ENCODE measurements at places on chromosomes 7 and 10.

DNA sequence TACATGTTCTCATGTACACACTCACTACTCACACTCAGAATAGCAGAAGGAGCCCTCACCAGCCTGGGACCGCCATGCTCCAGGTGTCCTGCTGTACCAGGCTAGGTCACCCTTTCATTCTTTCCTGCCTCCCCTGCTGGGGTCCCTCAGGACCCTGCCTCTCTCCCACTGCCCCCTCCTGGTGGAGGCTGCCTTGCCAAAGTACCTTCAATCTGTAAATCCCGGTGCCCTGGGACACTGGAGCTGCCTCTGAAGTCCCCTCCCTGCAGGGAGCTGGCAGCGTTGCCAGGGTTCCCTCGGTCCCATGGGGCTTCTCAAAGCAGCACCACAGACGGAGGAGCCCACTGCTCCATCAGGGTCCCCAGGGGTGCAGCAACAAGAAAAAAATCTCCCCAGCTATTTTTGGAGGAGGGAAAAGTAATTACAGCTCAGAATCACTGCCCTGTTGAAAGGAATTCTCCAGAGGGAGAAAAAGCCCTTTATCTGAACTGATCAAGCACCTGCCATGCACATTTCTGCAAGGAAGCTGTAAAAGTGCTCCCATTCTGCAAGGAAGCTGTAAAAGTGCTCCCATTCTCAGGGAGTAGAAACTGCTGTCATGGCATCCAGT, 259.9 kb downstream of the PTPRN2 start:
- DNase-seq = no peak

- peak; percentile 61 for DNase-seq
Observed at GRCh38 chr7:131602994-131603372, 46.6 kb upstream of the PODXL start.

DNA sequence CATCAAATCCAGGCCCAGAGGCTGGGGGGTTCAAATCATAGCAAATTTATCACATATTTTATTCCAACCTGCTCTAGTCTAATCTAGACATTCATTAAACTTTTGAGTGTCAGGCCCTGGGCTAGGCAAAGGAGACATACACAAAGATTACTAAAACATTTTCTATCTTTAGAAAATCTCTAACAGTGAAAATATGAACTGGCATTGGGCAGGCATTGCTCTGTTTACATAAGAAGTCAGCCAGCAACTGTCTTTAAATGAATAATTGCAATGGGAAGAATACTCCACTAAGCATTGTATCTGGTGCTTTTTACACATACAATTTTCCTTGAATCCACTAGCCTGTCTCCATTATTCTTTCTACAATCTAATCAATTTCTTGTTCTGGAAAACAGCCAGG, 222.5 kb upstream of the LRRN3 start:
- no peak for DNase-seq

DNA sequence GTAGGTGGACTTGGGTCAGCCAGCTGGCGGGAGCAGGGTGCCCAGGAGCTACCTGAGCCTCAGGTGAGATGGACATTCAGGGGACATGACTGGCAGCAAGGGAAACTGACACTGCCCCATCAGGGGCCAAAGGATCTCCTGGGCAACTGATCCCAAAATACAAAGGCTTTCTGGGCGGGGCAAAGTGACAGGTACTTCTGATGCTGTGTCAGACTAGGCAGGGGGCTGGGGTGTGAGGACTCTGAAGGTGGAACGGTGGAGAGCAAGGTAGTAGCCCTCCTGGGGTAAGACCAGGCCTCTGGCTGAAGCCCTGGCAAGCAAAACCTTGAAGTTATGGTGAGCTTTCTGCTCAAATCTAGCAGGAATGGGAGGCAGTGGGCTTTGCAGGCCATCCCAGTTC, 4.4 kb downstream of the OPN4 start:
- DNase-seq = no peak

- no peak for DNase-seq
Observed at GRCh38 chr7:136194878-136195277, 217.7 kb upstream of the MTPN start.

GRCh38 chr10:109992485-109992884, 15.3 kb upstream of the ADD3 start:
- DNase-seq = no peak

DNA sequence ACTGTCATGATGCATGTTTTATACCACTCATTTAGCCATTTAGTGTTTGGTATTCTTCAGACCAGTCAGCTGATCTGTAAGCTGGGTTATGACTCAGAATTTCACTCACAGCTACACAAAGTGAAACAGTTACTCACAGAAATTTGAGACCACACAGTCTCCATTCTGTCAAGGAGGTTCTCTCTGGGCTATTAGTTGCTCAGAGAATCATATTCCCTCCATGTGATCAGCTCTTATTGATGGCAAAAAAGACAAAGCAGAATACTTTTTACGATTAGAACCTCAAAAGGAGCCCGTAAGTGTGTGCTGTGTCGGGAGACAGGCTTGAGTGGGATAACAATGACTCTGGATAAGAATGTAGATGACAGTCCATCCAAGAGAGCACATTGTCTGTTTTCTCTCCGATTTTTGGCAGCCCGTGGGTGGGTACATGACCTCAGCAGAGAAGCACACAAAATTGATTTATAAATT, 277.6 kb upstream of the SORCS1 start:
- DNase-seq = no peak

DNA sequence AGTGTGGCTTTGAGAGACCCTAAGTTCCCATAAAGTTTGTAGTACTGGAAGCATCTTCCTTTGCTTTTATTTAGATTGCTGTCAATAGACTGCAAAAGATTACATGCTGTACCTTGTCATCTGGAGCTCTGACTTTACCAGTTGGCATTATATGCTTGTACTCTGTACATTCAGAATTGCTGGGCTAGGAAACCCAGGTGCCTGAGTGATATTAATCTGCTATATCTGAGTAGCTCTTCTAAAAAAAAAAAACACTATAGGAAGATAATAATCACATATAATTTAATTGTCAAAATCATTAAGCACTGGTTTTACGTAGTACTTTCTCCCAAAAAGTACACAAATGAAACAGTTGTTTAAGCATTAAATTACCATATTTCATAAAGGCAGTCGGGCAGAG, 12.3 kb downstream of the GATA3 start:
- DNase-seq = no peak

- no peak for DNase-seq
Observed at GRCh38 chr7:44963364-44964290, 15.2 kb downstream of the MYO1G start.

- no peak for DNase-seq
Observed at GRCh38 chr7:142813226-142813625, 41.6 kb upstream of the EPHB6 start.

- no peak for DNase-seq
Observed at GRCh38 chr7:94666879-94667587, 11.1 kb upstream of the SGCE start.
